D721Med (cell line): ENCODE measurements at places on chromosomes 7 and 10.

DNA sequence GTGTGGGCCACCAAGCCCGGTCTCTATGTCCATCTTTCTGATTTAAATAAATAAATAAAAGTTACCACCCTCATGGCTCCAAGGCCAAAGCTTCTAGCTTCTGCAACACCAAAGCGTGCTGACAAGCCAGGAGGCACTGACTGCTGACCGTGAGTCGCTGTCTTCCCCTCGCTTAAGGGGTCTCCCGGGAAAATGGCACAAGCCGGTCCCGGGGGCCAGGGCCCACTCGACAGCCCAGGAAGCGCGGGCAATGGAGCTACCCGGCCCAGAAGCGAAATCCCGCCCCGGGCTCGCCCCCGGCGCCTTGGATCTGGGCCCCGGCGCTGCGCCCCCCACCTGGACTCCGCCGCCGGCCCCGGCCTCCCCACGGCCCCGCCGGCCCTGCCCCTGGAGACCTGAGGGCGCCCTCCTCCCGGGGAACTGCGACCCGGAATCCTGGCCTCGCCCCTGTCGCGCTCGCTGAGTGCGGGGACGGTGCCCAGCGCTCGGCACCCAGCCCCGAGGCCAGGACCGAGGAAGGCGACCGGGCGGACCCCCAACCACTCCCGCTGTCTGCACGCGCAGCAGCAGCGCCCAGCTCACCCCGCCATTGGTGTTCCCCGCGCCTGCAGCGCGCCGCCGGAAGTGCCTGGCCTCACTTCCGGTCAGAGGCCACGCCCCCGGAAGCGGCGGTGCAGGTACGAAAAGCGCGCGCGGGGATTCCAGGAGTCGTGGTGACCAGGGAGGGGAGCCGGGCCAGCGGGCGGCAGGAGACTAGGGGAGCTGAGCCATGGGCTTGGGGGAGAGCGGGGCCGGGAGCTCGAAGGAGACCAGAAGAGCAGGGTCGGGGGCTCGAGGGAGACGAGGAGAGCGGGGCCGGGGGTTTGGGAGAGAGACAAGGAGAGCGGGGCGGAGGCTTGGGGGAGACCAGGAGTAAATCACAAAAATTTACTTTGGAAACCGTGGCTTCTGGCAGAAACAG lies at the start of the genes MRM2 and NUDT1:
TSS of gene MRM2 (minus strand) at position 626 of the 961 bp plus-strand sequence. CDS start at position 590, 36 bp downstream.
TSS of gene NUDT1 (plus strand) at position 647 of the 961 bp plus-strand sequence. CDS start 2,349 bp downstream, outside the sequence.
- peak; percentile 90 for DNase-seq

DNA sequence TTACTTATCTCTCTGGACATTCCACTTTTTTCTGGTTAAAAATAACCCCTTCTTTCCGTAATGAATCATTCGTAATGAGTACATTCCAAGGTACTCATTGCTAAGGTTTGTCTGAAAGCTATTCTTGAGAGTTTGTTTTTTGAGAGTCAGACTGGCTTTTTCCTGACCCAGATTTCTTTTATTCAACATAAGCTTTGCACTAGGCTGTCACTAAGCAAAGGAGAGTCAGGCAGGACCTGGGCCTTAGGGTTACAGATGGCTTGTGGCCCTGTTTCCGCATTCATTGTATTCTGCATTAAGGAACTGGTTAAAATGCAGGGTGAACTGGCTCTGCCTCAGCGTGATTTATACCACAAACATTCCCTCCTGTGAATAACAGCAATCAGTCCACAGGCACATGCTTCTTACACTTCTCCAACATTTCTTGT lies 84.1 kb downstream of the POM121L12 start:
- no peak for DNase-seq

DNA sequence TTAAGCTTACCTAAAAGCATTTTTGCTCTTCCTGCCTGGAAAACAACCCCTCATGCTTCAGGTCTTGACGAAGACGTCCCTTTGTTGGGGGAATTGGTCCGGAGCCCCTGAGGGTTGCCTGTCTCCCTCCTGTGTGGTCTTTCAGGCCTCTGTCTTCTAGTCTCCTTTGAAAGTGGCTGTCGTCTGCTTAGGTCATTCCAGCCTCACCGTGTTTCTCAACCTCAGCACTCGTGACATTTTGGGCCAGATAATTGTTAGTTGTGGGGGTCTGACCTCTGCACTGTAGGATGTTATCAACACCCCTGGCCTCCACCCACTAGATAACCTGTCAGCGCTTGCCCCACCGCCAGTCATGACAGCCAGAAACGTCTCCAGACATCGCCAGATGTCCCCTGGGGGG lies 219.1 kb downstream of the TCF7L2 start:
- no peak for DNase-seq

GRCh38 chr7:27155816-27156507 lies 513 bp downstream of the HOXA7 start:
- DNase-seq: no peak

DNA sequence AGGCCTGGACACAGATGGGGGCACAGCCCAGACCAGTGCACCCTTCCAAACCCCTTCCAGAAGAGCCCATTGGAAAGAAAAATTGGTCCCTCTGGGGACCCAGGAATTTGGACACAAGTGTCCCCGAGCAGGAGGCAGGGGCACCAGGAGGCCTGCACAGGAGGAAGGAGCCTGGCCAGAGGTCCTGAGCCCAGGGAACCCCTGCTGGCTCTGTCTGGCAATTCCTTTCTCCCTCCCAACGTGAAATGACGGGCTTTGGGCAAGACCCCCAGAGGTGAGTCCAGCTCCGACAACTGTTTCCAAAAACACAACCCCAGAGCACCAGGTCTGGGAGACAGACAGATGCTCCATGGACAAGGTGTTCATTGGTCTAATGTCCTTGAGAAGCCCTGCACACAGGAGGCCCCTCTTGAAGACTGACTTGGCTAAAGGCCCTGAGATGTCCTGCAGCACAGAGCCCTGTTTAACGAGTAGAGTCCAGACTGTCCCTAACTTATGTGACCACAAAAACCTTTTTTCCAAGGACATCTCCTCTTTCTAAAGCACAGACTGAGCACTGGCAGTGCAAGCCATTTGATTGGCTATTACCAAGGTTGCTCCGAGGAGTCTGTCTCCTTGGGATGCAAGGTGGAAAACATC lies 150.7 kb downstream of the OAT start:
- no peak for DNase-seq

DNA sequence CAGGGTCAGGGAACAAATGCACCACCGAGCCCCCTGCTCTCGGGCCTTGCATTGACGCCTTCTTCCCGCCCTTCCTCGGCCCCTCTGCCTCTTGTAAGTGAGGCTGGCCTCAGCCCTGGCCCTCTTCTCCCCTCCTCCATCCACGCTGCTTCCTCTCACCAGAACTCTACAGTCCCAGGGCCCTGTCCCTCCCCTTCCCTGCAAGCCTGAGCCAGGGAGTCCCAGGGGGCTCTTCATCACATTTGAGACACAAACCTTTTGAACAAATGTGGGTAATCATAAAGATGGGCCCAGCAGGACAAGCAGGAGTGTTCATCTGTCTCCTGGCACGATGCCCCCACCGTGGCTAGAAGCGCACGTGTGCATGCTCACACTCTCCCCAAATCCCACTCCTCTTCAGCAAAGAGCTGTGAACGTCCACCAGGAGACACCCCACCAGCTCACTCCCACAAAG lies 57.7 kb downstream of the SLIT1 start:
- DNase-seq: no peak

- no peak for DNase-seq
These were observed 425.3 kb downstream of the INHBA start for GRCh38 chr7:41277561-41277960.

GRCh38 chr10:14548474-14548873 lies 217.8 kb upstream of the FRMD4A start:
- no peak for DNase-seq

DNA sequence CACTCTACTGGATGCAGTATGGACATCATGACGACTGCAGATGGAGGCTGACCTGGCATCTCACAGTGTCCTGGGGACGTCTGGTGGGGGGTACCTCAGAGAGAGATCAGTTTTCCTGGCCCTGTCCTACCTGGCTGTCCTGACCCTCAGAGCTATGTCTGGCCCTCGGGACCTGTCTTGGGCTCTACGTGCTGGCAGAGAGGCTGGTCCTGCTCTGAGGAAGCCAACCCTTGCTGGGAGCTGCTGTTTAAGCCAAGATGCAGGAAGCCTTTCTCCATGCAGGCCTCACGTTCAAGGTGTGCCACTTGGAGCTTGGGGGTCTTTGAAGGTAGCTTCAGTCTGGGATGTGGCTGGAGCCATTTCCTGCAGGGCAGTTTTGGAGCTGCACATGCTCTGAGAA lies 42.1 kb upstream of the CXCL12 start:
- DNase-seq: no peak

DNA sequence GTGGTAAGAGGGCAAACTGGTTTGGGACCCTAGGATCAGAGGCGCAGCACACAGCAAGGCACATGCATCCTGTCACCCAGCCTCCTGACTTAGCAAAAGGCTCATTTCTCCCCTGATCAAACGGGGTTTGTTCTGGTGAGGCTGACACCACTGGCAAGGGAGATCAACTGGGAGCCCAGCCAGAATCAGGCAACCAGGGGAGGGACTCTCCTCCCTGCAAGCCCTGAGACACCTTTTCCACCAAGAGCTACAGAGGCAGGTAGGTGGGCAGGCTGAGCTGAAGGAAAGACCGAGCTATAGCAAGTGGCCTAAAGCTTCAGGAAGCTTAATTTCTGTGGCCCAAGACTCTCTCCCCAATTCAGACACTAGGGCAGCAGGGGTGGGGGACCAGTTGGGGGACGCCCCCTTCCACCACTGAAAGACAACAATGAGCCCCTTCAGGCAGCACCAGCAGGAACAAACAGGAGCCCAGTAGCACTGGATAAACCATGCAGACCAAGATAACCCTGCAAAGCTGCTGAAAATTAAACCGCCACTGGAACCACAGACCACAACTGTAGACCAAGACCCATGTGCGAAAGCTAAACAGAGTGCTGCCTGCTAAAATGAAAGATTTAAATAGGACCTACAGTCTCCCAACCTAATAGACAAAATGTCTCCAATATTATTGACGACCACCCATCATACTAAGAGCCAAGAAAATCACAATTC lies 27.1 kb upstream of the SAR1A start:
- DNase-seq: no peak

DNA sequence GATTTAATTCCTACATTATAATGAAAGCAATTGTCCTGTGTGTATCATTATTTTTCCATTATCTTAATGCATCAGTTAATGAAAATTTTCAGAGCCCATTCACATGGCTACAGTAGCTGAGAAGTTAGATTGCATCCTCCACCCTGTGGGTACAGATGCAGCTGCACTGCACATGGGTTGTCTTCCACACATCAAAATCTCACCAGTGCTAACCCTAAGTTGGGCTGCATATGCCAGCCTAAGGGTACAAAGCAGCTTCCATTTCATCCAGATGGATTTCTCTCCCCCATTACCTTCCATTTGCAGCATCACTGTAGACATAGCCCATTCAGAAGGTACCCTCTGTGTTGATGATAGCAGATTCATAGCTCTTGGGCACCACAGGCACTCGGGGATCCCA lies 74.7 kb upstream of the WDR11 start:
- no peak for DNase-seq

GRCh38 chr10:128869101-128869749 lies 597.8 kb upstream of the MGMT start:
- no peak for DNase-seq

- no peak for DNase-seq
These were observed 116.0 kb downstream of the LHPP start for GRCh38 chr10:124577651-124578050.

DNA sequence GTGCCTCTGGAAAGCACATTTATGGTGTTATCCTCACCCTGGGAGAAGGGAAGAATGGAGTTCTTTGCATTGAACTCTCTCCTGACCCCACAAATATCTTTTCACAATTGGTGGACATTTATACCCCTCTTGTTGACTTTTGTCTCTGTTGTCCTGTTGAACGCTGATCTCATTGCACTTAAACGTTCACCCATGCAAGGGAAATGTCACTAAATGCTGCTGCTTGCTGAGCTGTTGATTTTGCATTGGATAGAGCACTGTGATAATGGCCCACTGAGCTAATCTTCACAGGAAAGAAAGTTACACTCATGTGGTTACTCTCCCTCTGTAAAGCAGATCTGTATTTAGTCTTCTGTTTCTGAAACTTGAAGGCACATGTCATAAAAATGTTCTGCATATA lies 133.4 kb downstream of the FZD1 start:
- no peak for DNase-seq
